AG08396 (cell line): ENCODE measurements at places on chromosomes 3 and 15.

DNA sequence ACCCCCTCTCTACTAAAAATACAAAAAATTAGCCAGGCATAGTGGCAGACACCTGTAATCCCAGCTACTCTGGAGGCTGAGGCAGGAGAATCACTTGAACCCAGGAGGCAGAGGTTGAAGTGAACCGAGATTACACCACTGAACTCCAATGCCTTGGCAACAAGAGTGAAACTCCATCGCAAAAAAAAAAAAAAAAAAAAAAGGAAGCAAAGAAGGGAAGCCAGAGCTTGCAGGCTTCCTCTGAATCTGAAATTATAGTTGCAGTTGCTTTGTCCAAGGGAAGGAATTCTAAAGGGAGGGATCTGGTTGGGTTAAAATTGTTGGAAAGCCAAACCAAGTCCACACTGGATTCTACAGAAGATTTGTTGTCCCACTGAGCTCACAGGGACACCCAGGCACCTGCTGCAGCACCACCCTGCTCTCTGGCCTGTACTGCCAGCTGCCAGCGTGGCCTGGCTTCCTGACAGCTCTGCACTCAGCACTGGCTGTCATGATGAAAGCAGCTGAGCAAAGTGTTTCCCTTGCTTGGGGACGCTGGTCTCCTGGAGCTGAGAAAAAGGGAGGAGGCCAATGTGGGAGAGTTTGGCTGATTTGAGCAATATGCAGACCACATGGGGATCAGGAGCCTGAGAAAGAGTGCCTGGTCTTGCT lies 88.8 kb upstream of the HES1 start:
- DNase-seq: no peak

- DNase-seq: no peak
These were observed 50.6 kb downstream of the TBL1XR1 start for GRCh38 chr3:177146646-177147045.

DNA sequence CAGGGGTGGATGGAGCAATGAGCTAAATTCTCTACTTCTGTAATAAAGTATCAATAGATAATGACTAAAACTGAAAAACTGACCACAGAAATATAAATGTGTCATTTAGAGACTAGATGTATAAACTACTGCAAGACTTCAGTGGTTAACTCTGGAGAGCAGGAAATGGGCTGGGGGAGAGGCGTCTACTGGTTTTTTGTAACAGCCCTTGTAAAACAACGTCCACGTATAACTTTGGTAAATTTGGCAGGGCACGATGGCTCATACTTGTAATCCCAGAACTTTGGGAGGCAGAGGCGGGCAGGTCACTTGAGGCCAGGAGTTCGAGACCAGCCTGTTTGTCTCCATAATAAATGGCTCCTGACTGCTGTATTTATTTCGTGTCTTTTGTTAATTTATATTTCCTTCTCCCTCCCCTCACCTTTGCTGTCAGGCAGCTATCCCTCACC lies 12.5 kb downstream of the RAB27A start:
- no peak for DNase-seq

DNA sequence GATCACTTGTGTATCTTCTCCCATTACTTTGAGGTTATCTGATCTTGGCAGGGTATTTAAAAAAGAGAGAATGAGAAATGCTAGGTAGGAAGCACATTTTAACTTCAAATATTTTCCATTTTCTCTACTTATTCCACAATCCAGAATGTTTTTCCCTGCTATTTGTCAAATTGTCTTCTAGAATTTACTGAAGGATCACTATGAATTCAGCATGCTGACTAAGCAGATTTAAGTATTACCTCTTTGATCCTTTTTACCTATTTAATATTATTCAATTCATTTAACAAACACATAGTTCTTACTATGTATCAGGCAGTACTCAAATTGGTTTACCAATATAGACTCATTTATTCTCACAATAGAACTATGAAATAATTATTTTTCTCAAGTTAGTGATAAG lies 463.4 kb upstream of the ARL6 start:
- DNase-seq: no peak

GRCh38 chr3:73207946-73208440 lies 146.5 kb downstream of the EBLN2 start:
- DNase-seq: no peak

- DNase-seq: no peak
These were observed 153.8 kb downstream of the EEFSEC start for GRCh38 chr3:128307029-128307633.

DNA sequence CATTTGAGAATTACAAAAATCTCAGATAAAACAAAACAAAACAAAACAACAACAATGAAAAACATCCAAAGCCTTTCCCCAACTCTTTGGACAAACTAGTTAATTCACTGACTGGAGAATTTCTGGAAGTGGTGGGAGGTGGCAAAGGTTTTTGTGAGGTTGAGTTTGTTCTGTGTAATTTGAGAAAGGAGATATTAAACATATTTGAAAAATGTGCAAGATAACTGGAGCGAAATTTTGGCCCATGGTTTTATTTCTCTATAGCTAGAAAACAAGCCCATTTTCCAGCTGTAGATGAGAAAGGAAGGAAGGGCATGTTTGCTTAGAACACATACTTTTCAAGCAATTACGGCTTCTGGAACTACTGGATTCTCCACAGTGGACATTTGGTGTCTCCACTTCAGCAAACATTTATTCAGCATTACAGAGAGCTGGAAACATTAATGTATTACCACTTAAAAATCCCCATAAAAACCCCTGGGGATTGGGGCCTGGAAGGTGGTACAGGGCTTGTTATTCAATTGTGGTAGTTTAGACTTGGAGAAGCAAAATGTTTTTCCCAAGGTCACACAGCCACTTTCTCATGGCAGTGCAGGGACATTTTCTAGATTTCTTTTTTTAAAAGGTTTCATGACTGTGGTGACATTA lies 135.8 kb downstream of the THSD4 start:
- no peak for DNase-seq

- DNase-seq: peak; percentile 3
These were observed 101.7 kb downstream of the IGSF11 start for GRCh38 chr3:118932822-118933558.

GRCh38 chr3:193212844-193213243 lies 28.2 kb upstream of the PLAAT1 start:
- DNase-seq: no peak

- DNase-seq: no peak
These were observed 275.0 kb upstream of the LYSMD4 start for GRCh38 chr15:100008258-100008657.

GRCh38 chr3:112587336-112587735 lies 25.5 kb downstream of the SLC35A5 start:
- DNase-seq: no peak

DNA sequence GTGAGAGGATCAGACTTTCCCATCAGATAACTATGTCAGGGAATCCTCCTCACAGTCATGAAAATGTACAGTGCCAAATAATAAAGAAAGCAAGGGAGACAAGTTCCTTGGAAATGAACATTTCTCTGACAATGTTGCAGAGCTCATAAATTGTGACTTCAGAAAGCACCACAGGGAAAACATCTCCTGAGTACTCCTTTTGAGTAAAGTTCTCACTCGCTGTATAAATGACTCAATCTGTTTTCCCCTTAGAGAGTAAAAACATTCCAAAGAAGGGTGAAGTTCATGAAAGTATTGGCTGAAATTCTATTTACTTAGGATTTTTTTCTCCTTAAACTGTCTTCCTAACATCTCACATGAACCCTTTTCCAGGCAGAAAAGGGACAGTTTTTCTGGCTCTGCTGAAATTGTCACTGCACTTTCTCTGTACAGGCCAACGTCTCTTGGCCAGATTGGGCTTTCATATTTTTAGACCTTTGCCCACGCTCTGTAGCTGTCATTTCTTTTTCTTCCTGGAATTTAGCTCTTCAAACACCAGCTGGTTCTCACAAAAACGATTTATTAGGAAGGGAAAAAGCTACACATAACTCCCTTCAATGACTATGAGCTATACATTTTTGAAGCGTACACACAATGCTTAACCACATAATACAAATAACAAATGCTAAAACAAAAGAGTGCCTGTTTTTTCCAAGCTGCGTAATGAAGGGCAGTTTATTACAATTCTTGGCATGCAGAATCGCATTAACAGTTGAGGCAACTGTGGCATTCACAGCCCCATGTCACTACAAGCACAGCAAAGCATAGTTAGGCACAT lies 216.1 kb downstream of the ATP8B4 start:
- DNase-seq: no peak

DNA sequence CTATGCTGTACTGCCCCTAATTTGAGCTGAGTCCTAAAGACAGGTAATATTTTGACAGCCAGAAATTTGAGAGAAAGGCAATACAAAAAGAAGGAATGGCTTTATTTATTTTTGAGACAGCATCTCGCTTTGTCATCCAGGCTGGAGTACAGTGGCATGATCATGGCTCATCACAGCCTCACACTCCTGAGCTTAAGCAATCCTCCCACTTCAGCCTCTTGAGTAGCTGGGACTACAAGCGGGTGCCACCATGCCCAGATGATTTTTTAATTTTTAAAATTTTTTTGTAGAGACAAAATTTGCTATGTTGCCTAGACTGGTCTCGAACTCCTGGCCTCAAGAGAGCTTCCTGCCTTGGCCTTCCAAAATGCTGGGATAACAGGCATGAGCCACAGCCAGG lies 77.4 kb upstream of the SLC4A7 start:
- DNase-seq: no peak

- no peak for DNase-seq
These were observed 354.4 kb downstream of the TBL1XR1 start for GRCh38 chr3:176842914-176843313.

DNA sequence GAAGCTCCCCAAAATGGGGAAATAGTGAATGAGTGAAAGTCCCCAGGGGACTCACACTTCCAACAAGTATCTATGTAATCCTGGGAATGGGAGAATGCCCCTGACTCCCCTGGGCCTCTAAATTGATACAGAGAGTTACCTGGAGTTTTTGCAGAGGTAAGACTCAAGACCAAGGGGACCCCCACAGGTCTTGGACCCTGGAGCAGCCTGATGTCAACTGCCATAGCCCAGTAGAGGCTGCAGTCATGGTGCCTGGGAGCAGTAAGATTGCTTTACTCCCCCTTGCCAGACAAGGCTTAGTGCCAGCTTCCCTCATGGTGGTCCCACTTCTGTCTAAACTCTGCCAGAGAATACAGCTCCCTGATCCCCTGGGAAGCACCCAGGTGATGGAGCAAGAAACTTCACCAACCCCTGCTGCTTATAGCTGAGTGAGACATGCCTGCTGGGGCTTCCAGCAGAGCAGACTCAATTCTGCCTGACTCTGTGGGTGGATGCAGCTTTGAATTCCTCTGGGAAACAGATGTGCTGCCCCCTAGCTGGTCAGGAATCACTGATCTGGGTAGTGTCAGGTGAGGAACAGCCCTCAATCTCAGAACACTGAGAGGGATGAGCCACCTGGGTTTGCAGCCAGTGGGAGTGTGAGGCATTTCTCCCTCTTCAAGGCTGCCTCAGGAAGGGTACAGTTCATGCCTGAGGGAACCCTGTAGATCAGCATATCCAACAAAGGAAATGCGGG lies 485.9 kb downstream of the NSUN3 start:
- DNase-seq: no peak

GRCh38 chr15:92655178-92655995 lies at the start of gene FAM174B:
Gene FAM174B (minus strand): TSS chr15:92655775.
- DNase-seq: no peak

GRCh38 chr3:100896994-100897393 lies 96.2 kb downstream of the ABI3BP start:
- no peak for DNase-seq

DNA sequence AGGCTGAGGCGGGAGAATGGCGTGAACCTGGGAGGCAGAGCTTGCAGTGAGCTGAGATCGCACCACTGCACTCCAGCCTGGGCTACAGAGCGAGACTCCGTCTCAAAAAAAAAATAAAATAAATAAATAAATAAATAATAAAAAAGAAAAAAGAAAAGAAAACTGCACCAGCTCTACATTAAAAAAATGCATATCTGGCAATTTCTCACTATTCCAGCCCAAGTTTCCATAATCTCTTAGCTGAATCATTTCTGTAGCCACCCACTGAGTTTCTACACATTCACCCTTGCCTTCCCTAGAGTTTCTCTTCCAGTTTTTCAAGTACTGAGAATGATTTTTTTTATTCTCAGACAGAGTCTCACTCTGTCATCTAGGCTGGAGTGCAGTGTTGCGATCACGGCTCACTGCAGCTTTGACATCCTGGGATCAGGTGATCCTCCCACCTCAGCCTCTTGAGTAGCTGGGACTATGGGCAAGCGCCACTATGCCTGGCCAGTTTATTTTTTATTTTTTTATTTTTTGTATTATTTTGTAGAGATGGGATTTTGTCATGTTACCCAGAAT lies 24.5 kb upstream of the SLC7A14 start:
- no peak for DNase-seq

GRCh38 chr15:95059346-95059905 lies 828.1 kb downstream of the MCTP2 start:
- DNase-seq: no peak

DNA sequence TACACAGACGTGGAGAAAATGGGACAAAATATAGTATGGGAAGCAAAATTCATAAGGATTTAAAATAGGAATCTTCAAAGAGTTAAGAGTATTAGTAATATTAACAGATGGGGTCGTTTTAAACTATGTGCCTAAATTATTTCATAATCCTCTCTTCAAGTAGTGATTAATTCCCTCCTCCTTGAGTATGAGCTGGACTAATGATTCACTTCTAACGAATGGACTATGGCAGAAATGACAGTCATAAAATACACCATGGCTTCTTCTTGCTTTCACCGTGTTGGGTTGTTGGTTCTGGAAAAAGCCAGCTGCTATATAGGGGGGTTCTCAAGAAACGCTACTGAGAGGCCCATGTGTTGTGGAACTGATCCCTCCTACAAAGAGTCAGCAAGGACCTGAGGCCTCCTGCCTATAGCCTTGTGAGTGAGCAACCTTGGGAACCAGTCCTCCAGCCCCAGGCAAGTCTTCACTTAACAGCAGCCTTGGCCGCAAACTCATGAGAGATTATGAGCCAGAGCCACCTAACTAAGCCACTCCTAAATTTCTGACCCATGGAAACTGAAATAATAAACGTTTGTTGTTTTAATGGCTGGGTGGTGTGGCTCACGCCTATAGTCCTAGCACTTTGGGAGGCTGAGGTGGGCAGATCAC lies 64.8 kb upstream of the ABHD2 start:
- DNase-seq: no peak

DNA sequence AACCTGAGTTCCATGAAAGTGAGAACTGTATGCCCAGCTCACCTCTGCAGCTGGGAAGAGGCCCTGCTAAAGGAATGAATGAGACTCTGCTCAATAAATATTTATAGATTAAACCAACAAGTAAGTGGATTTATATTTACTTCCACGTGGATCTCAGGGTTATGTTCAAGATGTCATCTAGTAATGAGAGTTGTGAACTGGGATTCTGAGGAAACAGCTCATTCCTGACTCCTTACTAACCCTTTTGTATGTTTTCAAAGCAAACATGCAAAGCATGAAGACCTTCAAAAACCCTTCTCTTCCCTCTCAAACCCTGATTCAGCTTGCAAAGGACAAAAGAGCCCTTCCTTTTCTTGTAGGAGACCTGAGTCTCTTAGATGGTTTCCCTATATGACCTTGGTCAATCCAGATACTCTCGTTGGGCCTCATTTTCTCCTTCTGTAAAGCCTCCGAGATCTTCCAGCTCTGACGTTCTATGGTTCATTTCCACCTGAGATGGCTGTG lies 53.4 kb downstream of the LSM3 start:
- no peak for DNase-seq

- DNase-seq: no peak
These were observed 153.2 kb upstream of the GADL1 start for GRCh38 chr3:31047673-31048072.
